Esophagus mucosa (tissue), 1 donor: ENCODE measurements at places on chromosomes 1 and 21. TPM values are rescaled to one million over a fixed set of nuclear protein-coding genes. Genes with fewer than 3 reads are reported as not detected.
A peak's percentile ranks its signal among the peaks of the same experiment; 100 is the strongest.

GRCh38 chr1:221912230-221912629, 170.3 kb upstream of the DUSP10 start:
- ATAC-seq, result no peak

- ATAC-seq, result peak; percentile 77
These were observed 559 bp upstream of the AGRN start for GRCh38 chr1:1019122-1019999.

DNA sequence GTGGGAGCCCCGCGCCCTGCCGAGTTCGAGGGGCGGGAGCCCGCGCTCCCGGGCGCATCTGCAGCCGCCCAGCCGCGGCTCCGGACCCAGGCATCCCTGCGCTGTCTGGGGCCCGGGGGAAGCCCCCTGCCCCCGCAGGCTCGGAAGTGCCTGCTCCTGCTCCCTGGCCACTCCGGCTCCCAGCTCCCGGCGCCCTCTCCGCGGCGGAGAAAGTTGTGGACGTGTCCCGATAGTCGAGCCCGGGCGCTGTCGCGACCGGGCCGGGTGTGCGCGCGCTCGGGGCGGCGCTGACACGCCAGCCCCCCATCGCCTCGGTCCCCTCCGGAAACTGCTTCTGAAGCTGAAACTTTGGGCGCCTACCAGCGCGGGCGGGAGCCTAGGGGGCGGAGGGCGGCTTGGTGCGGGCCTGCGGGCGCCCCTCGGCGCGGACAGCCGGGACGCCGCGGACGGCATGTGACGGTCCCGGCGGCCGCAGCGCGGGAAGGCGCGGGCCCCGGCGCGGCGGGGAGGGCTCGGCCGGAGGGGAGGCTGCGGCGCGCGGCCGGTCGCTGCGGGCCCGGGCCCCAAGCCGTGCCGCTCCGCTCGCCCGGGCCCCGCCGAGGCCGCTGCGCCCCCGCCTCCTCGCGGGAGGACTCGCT, 515 bp downstream of the MAN1C1 start:
- ATAC-seq, result no peak

DNA sequence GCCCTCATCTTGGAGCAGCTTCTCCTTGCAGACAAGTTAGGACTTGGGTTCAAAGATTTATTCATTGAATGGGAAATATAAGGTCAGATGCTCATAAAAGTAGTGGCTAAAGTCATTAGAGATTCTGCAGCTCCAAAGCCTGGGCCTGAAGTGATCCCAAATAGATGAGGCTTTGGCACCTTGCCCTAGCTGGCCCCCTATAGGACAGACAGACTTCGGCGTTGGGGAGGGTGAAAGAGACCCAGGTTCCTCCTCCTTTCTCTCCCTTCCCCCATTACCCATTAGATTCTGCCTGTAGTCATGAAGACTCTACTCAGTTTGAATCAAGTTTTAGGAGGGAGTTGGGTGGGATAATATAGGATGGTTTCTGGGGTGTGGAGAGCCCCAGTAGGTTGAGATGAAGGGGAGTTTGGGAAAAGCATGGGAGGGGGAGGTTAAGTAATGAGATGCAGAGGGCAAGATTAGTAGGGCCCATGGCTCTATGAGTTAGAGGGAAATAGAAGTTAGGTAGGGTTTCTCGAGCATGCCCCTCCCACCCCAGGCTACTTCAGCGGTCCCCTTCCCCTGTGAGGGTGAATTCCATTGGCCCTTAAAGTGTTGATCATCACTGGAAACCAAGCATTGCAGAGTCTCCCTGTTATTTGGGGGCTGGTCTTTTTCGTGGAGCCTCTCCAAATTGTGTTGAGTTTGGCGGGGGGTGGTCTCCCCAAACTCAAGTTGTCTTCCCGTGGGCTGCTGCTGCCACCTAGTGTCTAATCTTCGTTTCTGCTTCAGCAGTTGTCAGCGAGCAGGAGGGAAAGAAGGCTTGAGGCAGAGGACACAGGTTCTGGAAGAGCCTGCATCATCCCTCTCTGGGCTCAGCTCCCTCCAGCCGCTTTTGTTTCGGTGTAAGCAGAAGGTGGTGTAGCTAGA, 2.1 kb upstream of the AHDC1 start:
- ATAC-seq, result no peak

- no peak for ATAC-seq
These were observed 184.8 kb upstream of the KIAA0040 start for GRCh38 chr1:175377394-175377793.

DNA sequence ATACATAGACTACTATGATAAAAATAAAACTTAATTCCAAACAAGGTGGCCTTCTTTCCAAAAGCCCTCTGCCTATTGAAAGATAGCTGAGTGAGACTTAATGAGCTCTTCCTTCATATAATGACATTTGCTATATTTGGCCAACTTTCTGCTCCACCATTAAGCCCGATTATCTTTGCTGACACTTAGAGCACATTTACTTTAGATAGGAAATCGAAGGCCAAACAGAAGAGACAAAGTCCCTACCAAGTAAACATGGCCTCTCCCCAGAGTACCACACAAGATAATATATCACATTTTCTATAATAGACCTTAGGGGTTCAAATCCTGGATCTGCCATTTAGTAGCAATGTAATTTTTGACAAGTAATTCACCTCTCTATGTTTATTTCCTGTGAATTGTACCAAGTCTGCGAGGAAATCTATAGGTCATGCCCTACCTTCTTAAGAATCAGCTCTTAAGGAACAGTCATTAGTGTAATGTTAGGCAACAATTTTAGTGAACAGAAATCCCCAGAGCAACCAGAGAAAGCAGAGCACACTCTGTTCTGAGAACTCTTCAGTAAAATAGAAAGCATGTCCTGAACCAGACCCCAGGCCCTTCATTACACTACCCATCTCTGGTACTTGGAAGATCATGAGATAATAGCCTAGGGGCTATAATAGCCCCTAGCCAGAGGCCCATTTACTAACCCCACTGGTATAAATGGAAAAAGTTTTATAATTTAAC, 17.3 kb upstream of the COA6 start:
- ATAC-seq, result no peak

DNA sequence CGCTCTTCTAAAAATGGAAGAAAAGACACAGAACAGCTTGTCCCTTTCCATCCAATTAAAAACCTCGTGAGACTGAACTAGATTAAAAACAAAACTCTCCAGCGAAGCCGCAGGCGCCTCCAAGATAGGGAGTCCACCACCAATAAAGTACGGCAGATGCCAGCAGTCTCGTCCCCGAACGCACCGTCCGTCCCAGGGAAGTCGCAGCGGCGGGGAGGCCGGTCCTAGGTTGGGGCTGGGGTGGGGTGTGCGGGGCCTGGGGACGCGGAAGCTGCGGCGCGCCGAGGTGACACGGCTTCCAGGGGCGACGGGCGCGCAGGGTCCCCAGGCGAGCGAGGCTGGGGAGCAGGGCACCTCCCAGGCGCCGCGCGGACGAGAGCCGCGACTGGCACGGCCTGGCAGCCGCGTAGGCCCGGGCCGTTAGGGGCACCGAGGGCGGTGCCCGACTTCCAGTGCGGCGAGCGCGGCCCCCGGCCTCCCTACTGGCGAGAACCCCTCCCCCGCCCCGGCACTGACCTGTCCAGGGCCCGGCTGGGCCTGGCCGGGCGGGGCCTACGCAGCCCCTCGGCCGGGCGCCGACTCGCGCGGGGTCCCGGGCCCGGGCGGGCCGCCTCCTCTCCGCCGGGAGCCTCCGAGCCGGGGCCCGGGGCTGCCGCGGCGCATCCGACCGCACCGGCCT, 28.3 kb upstream of the A3GALT2 start:
- peak; percentile 39 for ATAC-seq

- peak; percentile 62 for ATAC-seq
These were observed 64.6 kb downstream of the IER5 start for GRCh38 chr1:181152892-181153633.

DNA sequence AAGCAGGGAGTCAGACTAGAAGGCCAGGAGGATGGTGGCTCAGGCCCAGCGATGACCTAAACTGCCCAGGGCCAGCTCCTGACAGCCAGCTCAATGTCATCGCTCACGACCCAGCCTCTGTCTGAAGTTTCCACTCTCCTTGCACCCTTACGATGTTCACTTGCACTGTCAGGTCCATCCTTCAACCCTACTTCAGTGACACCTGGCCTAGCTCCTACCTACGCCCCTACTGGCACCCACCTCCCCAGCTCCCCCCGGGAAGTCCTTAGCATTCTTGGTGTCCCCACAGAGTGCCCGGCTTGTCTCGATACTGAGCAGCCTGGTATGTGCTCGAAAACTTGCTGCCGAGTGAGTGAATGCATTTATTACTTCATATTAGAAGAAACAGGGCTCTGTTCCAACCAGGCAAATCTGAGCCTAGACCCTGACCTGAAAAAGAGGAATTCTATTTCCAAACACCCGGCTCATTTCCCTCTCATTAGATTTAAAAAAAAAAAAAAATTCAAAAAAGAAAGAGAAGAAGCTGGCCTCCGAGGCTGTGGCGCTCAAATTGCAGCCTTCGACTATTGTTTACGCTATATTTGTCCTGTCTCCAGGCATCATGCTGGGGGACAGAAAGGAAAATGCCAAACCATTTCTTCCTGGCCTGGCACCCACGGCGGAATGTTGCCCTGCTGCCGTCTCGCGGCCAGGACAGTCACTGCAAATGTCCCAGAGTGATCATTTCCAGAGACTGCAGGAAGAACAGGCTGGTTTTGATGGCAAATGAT, 29.8 kb upstream of the LRRC38 start:
- no peak for ATAC-seq

- ATAC-seq, result peak; percentile 39
These were observed 5.9 kb upstream of the KIF17 start for GRCh38 chr1:20723537-20724363.

- ATAC-seq, result no peak
These were observed 14.3 kb downstream of the PDIK1L start for GRCh38 chr1:26125946-26126320.

DNA sequence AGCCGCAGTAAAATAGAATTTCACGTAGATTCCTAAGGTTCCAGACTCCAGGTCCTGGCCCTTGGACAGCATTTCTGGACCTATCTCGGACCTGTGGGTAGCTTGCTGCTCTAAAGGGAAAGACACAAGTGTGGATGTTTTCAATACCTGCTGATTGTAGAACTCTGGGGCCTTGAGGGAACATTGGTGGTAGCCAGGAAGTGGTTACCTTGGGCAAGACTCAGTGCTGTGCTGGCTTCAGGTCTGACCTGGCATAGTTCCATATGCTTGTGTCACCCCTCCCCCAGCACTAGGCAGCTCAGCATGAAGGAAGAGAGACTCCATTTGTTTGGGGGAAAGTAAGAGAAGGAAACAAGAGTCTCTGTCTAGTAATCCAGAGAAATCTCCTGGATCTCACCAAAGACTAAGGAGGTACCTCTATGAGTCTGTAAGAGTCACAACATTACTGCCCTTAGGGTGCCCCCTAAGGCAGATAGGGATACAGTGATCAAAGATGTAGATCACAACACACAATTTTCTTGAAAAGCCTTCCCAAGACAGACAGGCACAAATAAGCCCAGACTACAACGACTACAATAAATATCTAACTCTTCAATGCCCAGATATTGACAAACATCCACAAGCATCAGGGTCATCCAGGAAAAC, 398.8 kb downstream of the TGFB2 start:
- no peak for ATAC-seq

DNA sequence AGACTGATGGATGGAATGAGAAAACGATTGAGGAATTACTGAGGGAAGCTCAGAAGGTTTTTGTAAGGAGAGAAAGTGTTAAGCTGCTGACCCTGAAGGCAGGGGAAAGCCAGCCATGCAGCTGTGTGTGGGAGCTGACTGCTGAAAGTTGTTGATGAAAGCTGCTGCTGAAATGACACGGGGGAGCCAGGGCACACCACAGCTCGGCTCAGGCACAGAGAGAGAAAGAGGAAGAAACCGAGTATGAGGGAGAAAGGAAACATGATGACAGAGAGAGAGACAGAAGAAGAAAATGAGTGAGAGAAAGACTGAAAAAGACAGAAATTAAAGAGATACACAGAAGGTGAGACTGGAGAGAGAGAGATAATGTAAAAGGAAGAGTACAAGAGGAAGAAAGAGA, 115.5 kb downstream of the LRRC53 start:
- no peak for ATAC-seq

Gene ATP5IF1
- total RNA-seq, result 119 TPM

Gene GPR25
- 0.32 TPM for total RNA-seq

Gene ATP5PB
- 273 TPM for total RNA-seq

Gene STRIP1
- 20.8 TPM for total RNA-seq

Gene CFHR1
- 0.60 TPM for total RNA-seq

Gene AQP10
- not detected for total RNA-seq

Gene PDC
- total RNA-seq, result not detected
